CD4-positive, alpha-beta T cell treated with Interleukin-2 at 100 ng/mL for 4 hours (primary cell): ENCODE measurements at places on chromosomes 13 and 19.

DNA sequence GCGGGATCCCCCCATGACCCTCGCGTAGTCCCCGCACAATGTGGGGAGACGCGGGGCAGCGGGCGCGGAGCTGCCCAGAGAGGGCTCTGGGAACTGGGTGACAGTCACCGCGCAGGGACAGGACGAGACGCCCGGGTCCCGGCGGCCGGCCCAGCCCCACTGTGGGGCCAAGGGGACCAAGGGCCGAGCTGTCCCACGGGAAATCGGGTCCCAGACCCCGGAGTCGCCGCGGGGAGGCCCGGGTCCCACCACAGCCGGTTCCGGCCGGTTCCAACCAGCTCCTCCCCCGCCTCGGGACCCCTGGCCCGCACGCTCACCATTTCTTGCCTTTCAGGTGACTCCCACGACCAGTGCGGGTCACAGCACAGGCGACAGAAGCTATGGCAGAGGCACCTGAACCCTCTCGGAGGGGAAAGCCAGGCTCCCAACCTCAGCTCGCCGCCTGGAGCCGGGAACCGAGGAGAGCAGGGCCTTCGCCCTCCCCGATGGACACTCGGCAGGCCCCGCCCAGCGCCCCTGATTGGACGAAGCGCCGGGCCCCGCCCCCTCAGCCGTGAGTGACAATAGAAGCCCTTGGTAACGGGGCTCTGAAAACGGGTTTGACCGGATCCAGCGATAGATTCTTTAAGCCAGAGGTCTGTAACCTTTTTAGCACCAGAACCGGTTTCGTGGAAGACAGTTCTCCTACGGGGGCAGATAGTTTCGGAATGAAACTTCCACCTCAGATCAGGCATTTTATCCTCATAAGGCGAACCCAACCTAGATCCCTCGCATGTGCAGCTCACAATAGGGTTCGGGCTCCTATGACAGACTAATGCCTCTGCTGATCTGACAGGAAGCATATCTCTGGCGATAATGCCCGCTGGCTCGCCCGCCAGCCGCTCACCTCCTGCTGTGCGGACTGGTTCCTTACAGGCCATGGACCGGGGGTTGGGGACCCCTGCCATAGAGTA lies at the start of gene ZNF433:
ZNF433 (minus strand) TSS at position 460 of the 953 bp plus-strand sequence; CDS start at position 320, 140 bp downstream.
- peak; percentile 42 for DNase-seq

- DNase-seq, result no peak
Observed at GRCh38 chr19:54197121-54197520, 3.5 kb upstream of the RPS9 start.

DNA sequence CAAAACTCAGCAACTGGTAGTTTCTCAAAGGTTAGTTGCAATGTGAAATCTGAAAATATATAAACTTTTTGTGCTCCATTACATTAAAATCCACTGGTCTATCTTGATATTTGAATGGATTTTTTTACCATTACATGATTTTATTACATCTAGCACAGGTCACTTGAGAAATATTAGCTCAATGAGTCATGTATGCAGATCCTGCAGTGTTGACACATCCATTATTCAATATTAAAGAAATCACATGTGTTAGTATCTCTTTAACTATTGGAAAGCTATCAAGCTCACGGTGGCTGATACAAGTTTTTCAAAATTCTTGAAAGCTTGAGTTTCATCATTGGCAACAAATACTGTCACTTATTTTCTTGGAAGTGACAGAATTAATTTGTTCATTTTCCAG lies 373.9 kb upstream of the TSHZ3 start:
- DNase-seq, result no peak

DNA sequence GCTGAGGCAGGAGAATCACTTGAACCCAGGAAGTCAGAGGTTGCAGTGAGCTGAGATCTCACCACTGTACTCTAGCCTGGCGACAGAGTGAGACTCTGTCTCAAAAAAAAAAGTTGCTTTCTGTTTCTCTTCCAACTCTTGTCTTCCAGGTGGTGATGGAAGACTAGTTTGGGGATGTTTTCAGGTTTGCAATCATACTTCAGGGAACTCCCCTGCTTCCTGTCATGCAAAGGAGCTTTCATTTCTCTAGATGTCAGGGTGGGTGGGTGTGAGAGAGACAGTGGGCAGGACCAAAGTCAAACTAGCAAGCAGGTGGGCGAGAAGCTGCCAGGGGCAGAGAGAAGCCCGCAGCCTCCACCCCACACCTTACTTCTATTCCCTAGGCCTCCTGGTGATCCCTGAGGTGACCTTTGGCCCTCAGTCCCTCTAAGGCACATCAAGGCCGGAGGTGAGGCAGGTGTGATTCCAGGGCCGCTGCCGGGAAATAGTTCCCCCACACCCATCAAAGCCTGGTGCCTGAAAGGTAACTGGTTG lies 25.7 kb downstream of the CCNE1 start:
- DNase-seq, result peak; percentile 47

DNA sequence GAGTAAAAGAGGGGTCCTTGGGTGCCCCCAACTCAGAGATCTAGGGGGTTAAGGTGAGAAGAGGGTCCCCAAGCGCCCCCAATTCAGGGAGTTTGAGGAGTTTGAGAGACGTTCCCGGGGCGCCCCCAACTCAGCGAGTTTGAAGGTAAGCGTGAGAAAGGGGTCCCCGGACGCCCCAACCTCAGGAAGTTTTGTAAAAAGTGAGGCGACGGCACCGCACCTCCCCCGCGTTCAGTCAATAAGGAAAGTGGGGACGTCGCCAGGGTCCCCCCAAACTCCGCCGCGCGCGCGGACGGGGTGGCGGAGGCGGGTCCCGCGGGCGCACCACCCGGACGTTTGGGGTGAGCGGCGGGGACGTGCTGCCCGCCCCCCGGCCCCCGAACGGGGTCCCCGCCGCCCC lies 353 bp downstream of the RFX2 start:
- DNase-seq, result no peak

DNA sequence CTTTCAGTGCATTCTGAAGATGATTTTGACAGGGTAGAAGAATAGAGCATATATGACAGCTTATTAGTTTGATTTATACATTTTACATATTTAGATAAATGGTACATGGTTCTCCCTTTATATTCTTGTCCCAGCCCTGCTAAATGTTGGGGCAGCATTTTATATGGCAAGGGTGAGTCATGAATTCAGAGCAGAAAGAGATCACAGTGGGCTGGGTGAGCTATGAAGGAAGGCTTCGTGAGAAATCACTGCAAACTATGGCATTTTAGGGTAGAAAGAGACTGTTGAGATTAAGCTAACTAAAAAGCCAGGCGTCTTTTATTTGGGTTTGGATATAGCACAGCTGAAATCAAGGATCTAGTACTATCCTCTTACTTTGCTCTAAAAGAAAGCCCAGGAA lies 23.9 kb upstream of the METTL21C start:
- DNase-seq, result no peak

DNA sequence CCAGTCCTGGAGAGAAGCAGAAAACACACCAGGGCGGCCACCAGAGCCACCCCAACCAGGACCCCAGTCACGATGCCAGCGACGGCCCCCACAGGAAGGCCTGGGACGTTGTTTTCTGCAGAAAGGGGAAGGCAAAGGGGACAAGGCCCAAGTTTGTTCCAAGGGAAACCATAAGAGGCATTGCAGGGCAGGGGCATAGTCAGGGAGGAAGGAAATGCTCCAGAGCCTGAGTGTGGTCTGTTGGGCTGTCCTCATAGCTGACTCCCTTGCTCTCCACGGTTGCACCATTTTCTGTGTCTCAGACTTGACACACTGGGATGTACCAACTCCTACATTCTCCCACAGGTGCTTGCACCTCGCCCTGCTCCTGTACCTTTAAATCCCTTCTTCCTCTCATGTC lies 5.2 kb downstream of the CEACAM4 start:
- no peak for DNase-seq

DNA sequence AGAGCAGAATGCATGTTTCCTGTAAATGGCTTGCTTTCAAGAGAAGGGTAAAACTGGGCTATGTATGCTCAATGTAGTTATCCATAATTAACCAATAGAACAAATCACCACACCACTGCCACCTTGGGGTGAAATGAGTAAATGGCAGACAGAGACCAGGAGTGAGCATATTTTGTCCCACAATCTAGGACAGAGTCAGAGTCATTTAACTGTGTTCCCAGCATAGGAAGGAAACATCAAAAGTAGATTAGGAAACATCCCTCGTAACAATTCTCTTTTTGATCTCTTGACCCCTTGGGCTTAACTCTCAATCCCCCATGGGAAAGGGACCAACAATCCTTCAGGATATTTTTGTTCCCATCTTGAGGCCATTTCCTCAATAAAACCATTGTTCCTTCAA lies 224.8 kb downstream of the NHLRC3 start:
- peak; percentile 21 for DNase-seq

DNA sequence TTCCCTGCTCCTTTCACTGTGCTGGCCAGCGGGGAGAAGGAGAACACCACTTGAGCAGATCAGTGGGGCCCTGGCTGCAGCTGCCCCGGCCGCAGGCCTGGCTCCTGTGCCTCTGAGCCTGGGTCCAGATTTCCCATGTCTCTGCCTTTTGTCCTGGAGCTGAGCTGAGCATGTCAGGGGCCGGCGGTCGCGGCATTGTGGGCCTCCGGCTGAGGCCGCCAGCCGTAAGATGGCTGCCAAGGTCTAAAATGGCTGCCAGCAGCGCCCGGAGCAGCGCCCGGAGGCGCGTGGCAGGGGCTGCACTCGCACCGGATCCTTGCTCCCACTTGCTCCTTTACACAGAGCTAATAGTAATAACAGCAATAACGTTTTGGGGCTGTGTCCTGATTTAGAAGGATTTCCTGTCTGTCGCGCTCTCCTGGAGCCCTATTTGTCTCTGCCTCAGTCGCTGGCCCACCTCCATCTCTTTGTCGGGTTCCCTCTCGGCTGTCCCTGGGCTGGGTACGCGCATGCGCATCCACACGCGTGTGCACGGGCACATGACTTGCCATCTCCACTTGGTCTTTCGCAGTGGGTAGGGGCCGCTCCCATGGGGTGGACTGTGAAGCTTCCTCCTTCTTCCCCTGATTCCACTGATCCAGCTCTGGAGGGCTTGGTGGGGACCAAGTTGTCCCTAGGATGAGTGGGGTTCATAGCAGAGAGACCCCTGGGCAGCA lies 32.1 kb downstream of the LYL1 start:
- no peak for DNase-seq

- DNase-seq, result peak; percentile 67
Observed at GRCh38 chr13:99296398-99296797, 10.8 kb downstream of the GPR183 start.

- DNase-seq, result no peak
Observed at GRCh38 chr13:30314069-30314468, 6.7 kb upstream of the KATNAL1 start.

DNA sequence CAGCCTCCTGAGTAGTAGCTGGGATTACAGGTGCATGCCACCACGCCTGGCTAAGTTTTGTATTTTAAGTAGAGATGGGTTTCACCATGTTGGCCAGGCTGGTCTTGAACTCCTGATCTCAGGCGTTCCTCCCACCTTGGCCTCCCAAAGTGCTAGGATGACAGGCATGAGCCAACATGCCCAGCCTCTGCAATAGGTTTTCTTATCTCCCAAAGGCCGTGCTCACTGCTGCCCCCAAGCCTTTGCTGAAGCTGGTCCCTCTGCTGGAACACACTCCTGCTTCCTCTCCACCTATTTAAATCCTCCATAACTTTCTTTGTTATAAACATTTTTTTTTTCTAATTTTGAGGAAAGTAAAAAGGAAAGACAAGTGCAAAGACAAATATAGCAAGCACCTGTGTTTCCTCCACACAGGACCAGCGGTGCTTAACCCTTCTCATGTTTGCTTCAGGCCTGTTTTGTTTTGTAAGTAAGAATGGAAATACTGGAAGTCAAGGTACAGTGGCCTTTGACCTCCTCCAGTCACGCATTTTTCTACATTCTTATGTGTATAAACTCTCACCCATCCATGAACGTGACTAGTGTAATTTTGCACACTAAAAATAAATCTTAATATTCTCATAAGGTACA lies 14.5 kb upstream of the TNFAIP8L1 start:
- DNase-seq, result no peak

DNA sequence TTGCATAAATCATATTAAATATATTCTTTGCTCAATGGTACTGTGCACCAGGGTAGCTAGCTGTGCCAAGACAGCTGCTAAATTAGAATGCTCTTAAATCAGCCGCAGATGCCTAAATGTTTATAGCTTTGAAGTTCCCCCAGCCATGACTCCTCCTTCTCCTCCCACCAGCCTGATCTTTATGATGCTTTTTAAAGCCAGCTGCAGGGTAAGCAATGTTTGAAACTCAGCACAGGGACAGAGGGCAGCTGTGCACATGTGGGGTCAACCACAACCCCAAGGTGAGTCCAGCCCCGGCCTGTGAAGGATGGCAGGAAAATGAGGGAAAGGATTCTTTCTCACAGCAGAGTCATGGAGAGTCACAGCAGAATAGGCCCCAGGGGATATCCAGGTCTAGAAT lies 635.7 kb downstream of the UQCRFS1 start:
- DNase-seq, result no peak

DNA sequence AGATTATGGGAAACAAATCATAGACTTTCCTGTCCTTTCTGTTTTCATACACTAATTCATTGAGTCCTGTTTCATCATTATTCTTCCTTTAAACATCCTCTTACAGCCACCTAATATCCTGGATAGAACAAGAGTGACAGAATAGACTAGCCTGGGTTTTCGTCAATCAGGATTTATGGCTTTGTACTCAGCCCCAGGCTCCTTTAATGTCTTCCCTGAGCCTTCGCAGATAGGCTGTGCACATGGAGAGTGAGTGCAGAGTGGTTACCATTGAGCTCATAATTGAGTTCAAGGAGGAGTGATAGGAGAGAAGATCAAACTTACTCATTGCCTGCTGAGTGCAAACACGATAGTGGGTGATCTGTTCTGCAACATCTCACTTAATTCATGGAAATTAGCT lies 304.9 kb downstream of the TDRD3 start:
- no peak for DNase-seq

DNA sequence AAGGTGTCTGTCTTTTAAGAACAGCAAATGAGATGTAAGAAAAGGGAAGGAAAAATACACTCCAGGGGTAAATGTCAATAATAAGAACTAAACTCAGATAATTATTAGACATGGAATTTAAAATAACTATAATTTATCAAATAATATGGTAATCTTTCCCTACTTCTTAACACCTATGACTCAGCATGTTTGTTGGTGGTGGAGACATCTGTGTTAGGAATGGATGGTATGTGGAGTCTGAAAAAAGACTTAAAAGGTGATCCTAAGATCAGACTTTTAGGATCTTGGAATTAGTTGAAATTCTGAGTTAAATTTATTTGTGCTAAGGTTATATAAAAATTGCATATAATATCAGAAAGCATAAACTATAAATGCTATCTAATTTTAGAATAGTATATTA lies 915.1 kb downstream of the SLITRK5 start:
- no peak for DNase-seq
